Stimulated activated CD4-positive, alpha-beta T cell treated with anti-CD3 and anti-CD28 coated beads, Interleukin-2, amount 100 ng/mL, for 24 hours (primary cell): ENCODE measurements at places on chromosomes 12 and 14.

DNA sequence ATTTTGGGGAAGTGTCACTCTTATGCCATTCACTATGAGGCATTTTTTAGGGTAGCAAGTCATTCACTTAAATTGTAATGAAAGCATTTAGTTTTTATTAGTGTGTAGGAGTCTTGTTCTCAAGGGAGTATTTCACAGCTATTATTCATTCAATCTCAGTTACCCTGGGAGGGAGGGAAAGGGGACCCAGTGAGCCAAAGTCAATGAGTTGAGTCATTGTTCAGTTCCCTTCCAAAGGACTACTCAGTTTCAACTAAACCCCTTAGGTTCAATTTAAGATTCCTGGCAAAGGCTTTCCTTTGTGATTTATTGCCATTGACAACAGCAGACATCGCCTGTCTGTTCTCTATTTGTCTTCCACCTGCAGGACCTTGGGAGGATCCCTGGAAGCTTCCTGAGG, 29.3 kb upstream of the RASSF8 start:
- no peak for DNase-seq

- DNase-seq: no peak
Measured at GRCh38 chr14:76201162-76201561, 49.4 kb downstream of the GPATCH2L start.

- no peak for DNase-seq
Measured at GRCh38 chr12:62396750-62397149, 69.9 kb upstream of the MON2 start.

GRCh38 chr12:28539691-28540323, 349.6 kb downstream of the CCDC91 start:
- no peak for DNase-seq

DNA sequence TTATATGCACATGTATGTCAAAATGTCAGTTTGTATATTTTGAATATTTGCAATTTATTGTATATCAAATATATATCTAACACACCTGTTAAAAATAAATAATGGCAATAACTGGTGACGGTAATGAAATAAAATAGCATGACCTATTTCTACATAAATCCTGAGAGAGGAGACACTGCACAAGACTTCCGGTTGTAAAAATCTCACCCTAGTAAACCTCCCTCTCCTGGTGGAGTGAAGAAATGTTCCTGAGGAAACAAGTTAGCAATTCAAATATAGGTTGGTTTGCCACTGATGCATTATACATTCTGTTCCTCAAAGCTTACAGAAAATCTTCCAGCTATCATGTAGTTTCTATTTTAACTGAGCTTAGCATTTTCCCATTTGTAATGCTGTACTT, 166.1 kb upstream of the SYT10 start:
- no peak for DNase-seq

- peak; percentile 73 for DNase-seq
Measured at GRCh38 chr12:67268335-67268895, 743 bp upstream of the CAND1 start.

GRCh38 chr14:92382677-92383076, 59.7 kb downstream of the SLC24A4 start:
- DNase-seq: no peak

DNA sequence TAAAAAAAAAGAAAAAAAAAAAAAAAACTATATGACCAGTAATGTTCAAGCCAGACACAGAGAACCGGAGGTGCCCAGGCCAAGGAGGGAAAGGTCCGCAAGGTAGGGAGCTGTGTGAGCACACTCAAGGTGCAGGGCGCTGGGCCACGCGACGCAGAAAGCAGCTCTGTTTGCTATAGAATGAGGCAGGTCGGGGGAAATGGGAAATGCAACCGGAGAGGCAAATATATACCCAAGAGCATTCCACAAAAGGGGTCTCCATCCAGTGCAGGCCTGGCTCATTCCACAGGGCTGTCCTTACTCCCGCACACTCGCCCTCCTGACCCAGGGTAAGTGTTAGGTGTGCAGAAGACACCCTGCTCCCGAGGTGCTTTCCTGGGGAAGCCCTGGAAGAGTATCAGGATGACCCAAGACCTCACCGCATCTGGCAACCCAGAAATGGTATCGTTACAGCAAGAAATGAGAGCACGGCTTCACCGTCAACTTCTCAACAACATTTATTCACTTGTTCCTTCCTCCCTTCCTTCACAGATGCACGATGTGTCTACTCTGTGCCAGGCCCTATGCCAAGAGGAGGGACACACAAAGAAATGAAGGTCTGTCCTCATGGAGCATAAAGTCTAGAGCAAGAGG, 86.4 kb downstream of the BCL11B start:
- no peak for DNase-seq

DNA sequence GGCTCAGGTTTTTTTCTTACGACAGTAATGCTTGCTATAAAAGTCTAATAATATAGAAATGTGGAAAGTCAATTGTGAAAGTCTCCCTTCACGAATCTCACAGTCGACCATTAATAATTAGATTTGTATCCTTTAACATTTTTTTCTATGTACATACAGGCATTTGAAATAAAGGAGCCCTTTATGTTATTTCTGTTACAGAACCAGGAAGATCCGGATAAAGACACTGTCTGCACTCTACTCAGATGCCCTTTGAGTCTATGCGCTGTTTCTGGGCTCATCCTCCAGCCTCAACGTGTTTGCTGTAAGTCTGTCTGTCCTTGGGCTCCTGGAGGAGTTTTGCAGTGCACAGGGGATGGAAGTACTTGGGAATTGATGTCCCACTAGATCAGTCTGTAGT, 212.2 kb upstream of the ATP2B1 start:
- no peak for DNase-seq

DNA sequence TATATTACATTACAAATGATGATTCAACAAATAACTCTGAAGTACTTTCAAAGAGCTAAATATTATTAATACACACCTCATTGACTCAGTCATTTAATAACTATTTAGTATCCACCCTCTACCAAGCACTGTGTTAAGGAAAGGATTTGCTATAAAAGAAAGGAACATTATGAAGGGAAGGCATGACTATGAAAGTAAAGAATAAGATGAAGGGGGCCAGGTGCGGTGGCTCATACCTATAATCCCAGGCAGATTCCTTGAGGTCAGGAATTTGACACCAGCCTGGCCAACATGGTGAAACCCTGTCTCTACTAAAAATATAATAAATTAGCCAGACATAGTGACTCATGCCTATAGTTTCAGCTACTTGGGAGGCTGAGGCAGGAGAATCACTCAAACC, 107.9 kb downstream of the PLCZ1 start:
- DNase-seq: no peak

DNA sequence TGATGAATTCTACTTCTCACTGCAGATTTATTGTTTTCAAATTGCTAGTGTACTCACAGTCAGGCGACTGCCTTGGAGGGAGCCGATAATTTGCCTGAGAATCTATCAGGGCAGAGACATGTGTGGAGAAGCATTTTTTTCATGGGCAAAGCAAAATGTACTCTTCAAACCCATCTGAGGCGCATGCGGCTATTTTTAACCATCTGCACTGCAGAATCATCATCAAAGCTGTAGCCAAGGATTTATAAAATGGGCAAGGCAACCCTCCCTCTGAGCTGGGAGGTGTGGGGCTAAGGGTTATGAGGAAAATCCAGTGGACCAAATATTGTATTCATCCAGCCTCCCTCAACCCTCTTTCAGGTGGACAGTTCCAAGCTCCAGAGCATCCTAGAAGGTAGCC, 37.7 kb downstream of the BEST3 start:
- no peak for DNase-seq

- DNase-seq: no peak
Measured at GRCh38 chr12:81570234-81570633, 188.9 kb downstream of the PPFIA2 start.

DNA sequence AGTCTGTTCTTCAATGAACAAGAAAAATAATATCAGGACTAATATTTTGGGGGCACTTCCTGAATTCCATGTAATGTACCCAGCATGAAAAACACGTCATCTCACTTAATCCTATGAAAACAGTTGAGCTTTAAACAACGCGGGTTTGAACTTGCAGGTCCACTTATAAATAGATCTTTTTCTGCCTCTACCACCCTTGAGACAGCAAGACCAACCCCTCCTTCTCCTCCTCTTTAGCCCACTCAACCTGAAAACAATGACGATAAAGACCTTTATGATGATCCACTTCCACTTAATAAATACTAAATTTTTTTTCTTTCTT, 203.9 kb upstream of the KRR1 start:
- DNase-seq: no peak

DNA sequence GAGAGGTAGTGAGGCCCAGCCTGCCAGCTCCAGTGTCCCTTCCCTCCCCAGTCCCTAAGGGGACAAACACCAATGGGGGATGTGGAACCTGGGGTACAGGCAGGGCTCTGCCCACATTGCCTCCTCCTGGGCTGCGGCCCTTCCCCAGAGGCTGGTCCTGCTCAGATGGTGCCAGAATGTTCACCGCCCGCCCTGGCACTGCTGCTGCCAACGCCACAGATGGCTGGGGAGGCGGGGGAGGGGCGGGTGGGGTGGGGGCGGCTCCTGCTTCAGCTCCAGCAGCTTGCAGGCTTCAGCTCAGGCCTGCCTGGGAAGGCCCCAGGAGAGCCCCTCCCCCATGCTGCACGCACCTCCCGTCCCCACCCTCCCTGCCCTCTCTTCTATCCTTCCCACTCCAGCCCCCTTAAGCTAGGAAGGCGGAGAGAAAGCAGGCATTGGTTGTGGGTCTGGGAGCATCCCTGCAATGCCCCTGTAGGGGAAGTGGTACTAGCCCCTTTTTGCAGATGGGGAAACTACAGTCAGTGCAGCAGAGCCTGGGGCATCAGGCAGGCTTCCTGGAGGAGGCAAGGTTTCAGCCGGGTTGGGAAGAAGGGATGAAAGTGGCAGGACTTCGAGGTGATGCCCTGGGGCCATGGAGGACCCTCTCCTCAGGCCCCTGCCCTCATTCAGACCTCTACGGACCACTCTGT, 2.0 kb upstream of the BEGAIN start:
- no peak for DNase-seq

- no peak for DNase-seq
Measured at GRCh38 chr12:132279184-132279889, 50.1 kb downstream of the GALNT9 start.

DNA sequence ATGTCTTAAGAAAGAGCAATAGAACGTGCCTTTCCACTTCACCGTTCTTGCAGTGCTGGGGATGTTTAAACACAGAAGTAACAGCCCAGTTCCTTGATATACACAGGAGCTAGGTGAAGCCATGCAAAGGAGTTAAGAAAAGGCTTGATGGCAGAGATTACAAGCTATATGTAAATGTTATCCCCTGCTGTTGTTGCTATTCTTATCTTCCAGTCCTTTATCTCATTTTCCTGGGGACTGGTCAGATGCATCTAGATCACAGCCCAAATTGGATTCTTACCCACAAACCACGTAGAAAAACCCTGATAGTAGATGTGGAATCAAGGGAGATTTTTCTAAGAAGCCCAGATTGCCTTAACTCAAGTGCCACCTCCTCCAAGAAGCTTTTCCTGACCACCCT, 5.5 kb downstream of the ASCL1 start:
- no peak for DNase-seq

DNA sequence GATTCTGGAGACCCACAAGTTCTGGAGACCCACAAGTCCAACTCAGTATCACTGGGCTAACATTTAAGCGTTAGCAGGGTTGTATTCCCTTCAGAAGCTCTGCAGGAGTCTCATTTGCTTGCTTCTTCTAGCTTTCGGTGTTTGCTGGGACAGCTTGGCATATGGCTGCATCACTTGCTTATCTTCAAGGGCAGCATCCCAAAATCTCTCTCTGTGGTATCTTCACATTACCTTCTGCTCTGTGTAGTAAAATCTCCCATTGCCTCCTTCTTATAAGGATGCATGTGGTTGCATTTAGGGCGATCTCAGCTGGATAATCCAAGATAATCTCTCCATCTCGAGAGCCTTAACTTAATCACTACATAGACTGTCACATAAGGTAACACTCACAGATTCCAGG, 7.3 kb upstream of the CNTN1 start:
- no peak for DNase-seq

GRCh38 chr14:81837304-81837703, 303.7 kb upstream of the SEL1L start:
- no peak for DNase-seq

- DNase-seq: peak; percentile 74
Measured at GRCh38 chr14:21846227-21846885, 172.7 kb upstream of the OR4E1 start.

DNA sequence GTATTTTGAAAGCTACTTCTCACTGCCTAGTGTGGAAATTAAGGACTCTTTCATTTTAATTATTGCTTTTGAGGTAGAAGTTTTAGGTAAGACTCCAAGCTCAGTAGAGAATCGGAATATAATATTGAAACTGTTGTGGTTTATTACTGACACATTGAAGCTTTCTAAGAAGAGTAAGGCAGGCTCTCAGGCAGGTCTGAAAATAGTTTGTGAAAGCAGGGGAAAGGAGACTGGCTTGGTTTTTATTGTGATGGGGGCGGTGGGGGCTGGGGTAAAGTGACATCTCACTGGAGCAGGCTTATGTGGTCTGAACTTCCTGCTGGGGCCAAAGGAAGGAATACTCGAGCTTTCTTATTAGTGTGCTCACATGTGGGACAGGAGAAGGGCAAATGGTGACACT, 79.5 kb downstream of the OTOGL start:
- DNase-seq: no peak

DNA sequence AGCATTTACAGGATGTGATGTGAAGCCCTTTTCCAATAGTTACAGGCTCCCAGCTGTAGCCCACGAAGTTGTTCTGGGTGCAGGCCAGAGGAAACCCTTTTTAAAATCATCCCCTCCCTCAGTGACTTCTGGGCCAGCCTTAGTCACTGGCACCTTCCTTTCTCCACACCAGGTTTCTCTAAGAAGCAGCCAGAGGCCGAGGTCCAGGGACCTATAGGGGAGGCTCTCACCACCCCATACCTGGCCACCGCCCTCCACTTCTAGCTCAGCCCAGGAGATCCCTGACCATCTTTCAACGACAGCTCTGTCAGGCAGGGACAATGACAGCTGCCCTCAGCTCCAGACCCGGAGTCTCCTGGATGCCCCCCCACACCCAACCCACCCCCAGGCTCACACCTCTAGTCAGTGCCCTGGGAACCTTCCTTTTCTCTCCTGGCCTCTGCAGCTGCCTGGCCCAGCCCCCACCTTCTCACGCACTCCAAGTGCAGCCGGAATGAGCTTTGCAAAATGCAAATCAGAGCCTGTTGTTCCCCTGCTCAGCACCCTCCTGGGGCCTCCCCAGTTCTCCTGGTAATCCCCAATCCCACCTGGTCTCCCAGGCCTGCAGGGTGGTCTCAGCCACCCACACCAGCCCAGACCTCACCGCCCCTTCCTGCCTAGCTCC, 46.7 kb downstream of the TESC start:
- DNase-seq: no peak

- DNase-seq: no peak
Measured at GRCh38 chr12:123528858-123529257, 4.7 kb downstream of the RILPL1 start.
